ENCODE measurements at places on chromosomes 3 and 15.

DNA sequence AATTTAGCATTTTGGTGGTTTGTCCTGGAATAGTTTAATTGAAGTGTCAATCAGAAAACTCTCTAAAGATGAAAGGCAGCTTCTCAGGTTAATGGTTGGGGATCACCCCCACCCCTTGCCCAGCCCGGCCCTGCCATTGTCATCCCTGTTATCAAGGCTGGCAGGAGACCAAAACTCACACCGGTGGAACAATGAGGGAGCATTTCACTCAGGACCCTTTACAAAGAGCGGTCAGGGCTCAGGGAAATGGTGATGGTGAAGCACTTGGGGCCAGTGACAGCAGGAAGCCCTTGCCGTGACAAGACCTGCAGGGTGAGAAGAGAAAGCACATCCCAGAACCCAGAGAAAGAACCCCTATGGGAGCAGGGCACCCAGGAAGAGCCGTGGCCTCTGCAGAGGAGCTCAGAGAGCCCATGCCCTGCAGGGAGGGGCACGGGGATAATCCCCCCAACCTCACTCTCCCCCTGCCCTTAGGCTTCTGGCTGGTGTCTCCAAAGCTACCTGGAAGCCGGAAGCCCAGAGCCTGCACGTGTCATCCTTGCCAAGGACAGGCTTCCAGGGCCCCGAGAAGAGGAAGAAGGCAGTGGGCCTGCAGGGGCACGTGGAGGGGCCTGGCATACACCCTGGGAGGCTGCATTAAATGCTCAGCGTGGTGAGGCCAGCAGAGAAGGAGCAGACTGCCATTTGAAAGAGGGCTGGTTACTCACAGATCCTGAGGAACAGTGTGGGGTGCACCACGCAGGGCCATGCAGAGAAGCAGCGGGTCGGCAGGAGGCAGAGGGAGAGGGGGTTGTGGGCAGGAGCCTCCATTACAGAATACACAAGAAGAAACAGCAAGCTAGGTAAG is 80.6 kb upstream of the PRR20G start:
- DNase-seq, result no peak

DNA sequence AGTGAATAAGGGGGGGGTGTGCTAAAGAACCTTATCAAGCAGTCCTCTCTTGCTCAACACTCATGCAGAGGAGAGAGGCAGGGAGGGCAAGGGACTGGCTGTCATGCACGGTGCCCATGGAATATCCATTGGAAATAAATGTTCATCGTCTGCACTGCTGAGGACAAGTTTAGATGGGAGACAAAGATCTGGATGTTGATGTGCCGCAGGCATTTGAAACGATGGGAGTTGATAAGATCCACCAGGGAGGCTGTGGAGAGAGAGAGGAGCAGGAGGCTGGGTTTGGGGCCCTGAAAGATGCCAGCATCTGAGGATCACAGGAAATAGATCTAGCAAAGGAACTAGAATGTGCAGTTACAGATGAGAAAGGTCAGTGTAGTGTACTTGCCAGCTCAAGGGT is 76.2 kb downstream of the CEP63 start:
- DNase-seq, result no peak

- DNase-seq, result no peak
Measured at GRCh38 chr3:64271631-64272030, 46.4 kb upstream of the PRICKLE2 start.

DNA sequence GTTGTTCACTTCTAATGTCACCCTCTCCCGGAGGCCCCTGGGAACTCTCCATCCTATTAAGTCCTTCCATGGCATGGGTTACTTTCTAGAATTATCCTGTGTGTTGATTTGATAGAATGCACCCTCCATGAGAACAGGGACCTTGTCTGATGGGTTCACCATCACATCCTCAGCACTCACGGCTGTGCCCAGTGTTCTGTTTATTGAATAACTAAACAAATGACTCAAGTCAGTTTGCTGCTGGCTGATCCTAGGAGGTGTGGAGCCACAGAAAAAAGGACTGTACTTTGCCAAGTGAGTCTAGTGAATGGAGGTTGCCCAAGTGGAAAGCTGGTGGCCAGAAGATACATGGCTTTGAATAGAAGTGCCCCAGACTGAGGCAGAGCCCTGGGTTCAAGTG is 48.5 kb upstream of the RAB6B start:
- no peak for DNase-seq

GRCh38 chr3:37762286-37762685 is 99.4 kb upstream of the CTDSPL start:
- no peak for DNase-seq

GRCh38 chr3:188257384-188258026 is 103.5 kb downstream of the LPP start:
- no peak for DNase-seq

GRCh38 chr15:67928666-67929065 is 88.8 kb upstream of the RNU6-1 start:
- DNase-seq, result no peak

DNA sequence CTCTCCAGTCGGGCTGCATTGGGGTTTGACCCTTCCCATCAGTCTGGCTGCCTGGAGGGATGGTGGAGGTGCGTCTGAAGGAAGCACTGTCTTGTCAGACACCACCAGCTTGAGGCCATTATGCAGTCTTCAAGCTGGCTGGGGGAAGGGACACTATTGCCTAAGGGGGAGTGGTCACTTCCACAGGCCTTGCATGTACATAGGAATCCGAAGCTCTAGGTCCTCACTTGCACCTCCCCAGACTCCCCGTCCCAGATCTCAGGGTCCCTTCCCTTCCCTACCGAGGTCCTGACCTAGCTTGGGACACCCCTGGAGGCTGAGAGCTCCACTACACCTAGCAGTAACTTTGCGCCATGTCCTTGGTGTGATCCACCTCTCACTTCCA is 48.6 kb upstream of the KLF13 start:
- DNase-seq, result peak; percentile 9

GRCh38 chr15:22956978-22957260 is 23.2 kb downstream of the CYFIP1 start:
- DNase-seq, result no peak

DNA sequence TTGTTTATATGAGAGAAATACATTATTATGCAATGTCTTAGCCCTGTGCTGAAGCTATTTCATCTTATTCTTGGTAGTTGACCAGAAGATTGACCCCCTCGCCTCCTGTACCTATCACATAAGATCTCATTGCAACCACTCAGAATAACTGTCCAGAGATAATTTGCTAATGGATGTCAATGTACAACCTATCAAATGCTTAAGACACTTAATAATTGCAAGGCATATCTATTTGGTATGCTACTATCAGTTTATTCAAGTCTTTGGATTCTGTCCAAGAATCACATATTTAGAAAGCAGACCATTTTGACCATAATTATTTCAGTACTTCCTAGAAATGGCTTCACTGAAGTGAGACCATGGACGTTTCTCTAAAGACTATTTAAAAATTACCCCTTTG is 241.6 kb downstream of the GAP43 start:
- DNase-seq, result no peak

DNA sequence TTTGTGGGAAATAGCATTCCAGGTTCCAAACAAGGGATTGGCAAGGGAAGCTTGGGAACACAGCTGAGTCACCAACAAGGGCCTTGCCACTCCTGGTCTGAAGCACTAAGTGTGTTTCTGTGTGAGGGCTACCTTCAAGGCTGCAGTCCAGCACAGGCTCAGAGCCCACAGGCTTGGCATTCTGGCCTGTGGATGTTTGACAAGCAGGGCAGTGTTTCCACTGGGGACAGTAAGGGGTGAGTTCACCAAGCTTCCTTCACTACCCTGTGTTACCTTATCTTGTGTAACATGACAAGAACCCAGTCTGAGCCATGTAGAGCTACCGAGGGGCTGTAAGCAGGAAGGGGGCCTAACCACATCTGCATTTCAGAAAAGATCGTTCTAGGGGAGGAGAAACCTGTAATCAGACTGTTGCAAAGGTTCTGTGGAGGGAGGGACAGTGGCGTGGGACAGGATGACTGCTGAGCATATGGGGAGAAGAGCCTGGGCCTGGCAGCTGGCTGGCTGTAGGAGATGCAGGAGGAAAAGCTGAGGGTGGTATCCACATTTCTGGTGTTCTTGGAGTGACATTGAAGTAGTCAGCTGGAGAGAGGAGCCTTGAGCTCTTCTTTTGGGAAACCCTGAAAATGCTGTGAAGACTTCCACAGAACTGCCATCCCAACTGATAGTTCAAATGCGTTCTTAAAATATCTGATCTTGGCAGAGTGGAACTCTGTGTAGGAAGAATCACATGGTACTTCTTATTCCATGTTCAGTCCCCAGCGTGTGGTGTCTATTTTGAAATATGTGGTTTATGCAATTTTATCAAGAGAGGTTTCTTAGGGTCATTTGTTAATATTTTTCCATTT is 61.3 kb downstream of the CTDSPL start:
- DNase-seq, result no peak

DNA sequence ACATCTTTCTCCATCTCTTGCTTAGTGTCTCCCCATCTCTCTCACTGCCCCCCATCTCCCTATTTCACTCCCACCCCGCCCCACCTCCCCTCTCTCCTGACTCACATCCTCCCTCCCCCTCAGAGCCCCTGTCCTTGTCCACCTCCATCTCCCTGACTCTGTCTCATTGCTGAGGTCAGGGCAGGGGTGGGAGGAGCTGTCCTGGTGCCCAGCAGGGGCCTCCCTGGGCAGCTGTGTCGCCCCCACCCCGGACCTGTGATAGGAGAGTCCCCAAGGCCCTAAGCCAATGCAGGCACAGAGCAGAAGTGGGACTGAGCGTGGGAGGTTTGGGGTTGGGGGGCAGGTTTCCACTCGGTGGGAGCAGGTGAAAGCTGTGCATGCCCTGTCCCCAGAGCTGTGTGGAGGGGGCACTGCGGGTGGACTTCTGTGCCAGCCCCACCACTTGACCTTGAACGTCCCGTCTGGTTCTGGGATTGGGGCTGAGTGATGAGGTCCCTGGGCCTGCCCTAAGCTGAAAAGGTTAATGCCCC is 210.8 kb downstream of the TBC1D2B start:
- no peak for DNase-seq

- DNase-seq, result no peak
Measured at GRCh38 chr3:43178891-43179366, 73.0 kb upstream of the POMGNT2 start.

DNA sequence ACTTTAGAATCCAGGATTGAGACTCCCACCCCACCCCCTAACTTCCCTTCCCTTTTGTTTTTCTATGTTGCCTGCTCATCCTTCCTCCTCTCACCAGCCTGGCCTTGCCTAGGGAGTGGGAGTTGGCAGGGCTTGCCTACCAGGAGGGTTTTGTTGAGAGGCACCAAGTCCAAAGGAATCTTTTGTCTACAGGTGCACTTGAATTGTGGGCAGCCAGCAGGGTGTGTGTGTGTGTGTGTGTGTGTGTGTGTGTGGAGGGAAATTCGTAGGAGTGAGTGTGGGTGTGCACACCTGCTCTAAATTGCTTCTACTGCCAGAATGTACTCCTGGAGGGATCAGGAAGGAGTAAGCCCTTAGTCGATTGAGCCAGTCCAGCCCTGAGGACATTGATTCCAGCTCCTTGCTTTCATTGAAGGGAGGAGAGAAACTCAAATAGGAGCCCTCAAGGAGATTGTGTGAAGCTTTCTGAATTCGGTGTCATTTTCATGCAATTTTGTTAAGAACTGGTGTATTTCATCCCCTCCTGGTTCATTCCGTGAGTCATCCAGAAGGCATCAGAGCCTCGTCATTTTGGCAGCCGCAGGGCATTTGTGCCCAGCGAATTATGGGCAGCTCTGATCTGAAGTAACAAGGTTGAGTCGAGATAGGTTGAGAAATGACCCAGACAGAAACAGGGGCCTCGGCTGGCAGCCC is 112.1 kb downstream of the SLCO3A1 start:
- DNase-seq, result no peak

- no peak for DNase-seq
Measured at GRCh38 chr3:132803889-132804288, 81.7 kb upstream of the NPHP3 start.

DNA sequence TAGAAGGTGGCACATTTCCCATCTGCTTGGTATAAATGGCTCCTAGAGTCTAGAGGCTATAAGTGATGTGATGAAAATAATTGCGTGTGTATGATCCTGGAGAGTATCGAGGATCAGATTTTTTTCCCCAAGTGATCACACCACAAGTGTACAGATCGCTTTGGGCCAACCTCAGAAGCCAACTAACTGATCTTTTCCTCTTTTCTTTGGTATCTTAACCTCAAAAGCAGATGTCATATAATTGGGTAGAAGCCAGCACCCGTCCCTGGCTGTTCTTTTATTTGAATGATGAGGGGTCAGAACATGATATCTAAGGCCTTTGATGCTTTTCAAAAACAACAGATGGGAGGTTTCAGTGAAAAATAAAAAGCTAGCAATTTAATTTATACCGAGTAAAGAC is 3.3 kb downstream of the P2RY14 start:
- no peak for DNase-seq

- no peak for DNase-seq
Measured at GRCh38 chr3:195005759-195006510, 265.0 kb downstream of the XXYLT1 start.

DNA sequence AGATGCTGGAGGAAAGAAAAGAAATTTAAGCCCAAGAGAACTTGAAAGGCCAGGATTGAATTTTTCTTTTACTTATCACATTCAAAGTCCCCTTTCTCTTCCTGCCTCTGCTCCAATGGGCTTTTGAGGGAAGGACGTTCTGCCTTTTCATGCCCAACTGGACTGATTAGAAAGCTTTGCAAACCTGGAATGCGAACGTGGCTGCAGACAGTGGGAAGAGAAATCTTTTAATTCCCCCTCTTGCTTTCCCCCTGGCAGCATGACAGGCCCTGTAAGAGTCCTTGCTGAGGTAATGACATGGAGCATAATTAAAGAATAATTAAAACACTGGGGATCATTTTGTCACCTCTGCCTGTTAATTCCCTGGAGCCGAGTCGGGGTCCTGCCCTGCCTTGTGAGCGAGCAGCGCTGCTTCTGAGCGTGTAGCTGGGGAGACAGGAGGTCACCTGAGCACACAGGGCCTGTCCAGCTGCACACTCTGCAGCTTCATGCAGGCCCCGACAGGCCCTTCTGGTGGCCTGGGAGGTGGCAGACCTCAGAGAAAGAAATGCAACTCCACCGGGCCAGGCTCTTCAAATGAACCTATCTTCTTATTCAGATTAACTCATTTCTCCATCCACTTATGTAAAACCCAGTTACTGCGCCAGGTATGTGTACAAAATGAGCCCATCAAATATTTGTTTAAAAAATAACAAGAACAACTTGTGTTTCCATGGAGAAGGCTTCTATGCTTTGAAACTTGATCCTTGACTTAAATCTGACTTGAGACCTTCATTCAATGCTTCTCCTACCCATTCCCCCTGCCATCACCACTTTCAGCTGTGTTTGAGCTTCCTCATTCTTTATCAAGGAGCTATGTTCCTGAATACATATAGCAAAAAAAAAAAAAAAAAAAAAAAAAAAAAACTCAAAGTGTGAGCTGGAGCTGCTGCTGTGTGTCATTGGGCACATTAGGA is 628.2 kb upstream of the CFAP20DC start:
- DNase-seq, result no peak

DNA sequence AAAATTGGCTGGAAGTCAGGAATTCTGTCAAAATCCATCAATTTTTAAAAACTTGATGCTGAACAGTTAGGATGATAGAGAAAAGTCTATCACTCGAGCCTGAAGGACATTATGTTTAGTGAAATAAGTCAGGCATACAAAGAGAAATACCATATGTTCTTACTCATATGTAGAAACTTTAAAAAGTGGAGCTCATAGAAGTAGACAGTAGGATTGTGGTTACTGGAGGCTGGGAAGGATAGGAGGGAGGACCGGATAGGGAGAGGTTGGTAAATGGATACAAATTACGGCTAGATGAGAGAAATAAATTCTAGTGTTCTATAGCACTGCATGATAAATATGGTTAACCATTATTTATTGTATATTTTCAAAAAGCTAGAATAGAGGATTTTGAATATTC is 389.5 kb upstream of the RASGRP1 start:
- DNase-seq, result no peak
